HCT116 (cell line): ENCODE measurements at places on chromosomes 6 and 20. TPM values are rescaled to one million over a fixed set of nuclear protein-coding genes. Genes with fewer than 3 reads are reported as not detected.
A peak's percentile ranks its signal among the peaks of the same experiment; 100 is the strongest.

DNA sequence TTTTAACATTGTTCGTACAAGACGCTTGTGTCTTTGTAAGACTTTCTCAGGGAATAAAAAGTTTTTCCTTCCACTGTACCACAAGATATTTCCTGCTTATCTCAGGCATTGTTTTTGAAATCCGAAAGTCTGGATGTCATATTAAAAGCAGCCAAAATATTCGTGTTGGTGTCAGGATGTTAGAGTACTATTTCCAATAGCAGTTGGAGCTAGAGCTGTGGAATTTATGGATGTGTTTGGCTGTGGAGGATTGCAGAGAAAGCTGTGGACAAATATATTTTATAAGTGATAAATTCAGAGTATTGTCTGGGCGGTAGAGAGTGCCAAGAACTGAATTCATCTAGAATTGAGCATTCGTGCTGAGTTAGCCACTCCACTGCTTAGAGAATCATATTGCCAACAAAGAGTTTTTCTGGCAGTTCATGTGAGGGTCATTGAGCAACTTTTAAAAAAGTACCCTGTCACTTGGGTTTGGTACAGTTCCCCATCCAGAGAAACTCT, 57.7 kb downstream of the ZDHHC14 start:
- H3K4me3 ChIP-seq = no peak overlapping the region
- no peak overlapping the region for H3K27ac ChIP-seq
- no peaks in the 10 kb centered on the region for H3K4me1 ChIP-seq
- H3K36me3 ChIP-seq = no peaks in the 10 kb centered on the region
- H3K27me3 ChIP-seq = no peaks in the 10 kb centered on the region

DNA sequence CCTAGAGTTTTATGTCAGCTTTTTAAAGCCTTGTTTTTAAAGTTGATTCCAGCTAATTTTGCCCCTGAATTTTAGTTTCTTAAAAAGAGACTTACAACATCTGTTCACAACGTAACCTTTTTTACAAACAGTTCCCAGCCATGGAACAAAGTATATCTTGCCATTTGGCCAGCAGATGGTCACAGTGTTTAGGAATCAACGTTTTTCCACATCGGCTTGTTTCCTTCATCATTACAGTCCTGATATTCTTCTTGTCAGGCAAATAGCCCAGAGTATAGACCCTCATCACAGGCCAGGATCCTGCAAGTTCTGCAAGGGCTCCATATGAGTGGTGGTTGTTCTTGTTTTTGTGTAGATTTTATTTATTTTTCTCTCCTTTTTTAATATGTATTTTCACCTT, 341.7 kb upstream of the HTR1E start:
- no peaks in the 10 kb centered on the region for H3K36me3 ChIP-seq
- no peaks in the 10 kb centered on the region for H3K4me1 ChIP-seq
- H3K27ac ChIP-seq = no peak overlapping the region
- H3K4me3 ChIP-seq = no peak overlapping the region
- no peaks in the 10 kb centered on the region for H3K27me3 ChIP-seq
- no peak for DNase-seq

GRCh38 chr6:107102414-107102805, 12.9 kb downstream of the BEND3 start:
- H3K4me1 ChIP-seq = peaks cover 3% of the 10 kb centered on the region; the same call in 1 of the 2 replicates
- no peaks in the 10 kb centered on the region for H3K36me3 ChIP-seq
- H3K27me3 ChIP-seq = no peaks in the 10 kb centered on the region
- no peak overlapping the region for H3K4me3 ChIP-seq

- no peaks in the 10 kb centered on the region for H3K4me1 ChIP-seq
- H3K36me3 ChIP-seq = no peaks in the 10 kb centered on the region
- no peak overlapping the region for H3K27ac ChIP-seq
- no peak overlapping the region for H3K4me3 ChIP-seq
- DNase-seq = peak; percentile 55
- H3K27me3 ChIP-seq = no peaks in the 10 kb centered on the region
These were observed 44.7 kb downstream of the EYA2 start for GRCh38 chr20:46939031-46939965.

- H3K4me3 ChIP-seq = no peak overlapping the region
- no peak for DNase-seq
- peaks cover 12% of the 10 kb centered on the region; the same call in 1 of the 2 replicates for H3K4me1 ChIP-seq
- H3K27ac ChIP-seq = no peak overlapping the region
These were observed 41.2 kb downstream of the SLX4IP start for GRCh38 chr20:10476319-10476724.

GRCh38 chr6:39451831-39452230, 129.3 kb upstream of the KCNK16 start:
- H3K27ac ChIP-seq = no peak overlapping the region
- H3K4me1 ChIP-seq = no peaks in the 10 kb centered on the region
- peaks cover 14% of the 10 kb centered on the region for H3K27me3 ChIP-seq
- no peak overlapping the region for H3K4me3 ChIP-seq

GRCh38 chr6:111118826-111119225, 31.5 kb downstream of the SLC16A10 start:
- no peaks in the 10 kb centered on the region for H3K36me3 ChIP-seq
- H3K4me1 ChIP-seq = no peaks in the 10 kb centered on the region
- H3K27me3 ChIP-seq = no peaks in the 10 kb centered on the region

DNA sequence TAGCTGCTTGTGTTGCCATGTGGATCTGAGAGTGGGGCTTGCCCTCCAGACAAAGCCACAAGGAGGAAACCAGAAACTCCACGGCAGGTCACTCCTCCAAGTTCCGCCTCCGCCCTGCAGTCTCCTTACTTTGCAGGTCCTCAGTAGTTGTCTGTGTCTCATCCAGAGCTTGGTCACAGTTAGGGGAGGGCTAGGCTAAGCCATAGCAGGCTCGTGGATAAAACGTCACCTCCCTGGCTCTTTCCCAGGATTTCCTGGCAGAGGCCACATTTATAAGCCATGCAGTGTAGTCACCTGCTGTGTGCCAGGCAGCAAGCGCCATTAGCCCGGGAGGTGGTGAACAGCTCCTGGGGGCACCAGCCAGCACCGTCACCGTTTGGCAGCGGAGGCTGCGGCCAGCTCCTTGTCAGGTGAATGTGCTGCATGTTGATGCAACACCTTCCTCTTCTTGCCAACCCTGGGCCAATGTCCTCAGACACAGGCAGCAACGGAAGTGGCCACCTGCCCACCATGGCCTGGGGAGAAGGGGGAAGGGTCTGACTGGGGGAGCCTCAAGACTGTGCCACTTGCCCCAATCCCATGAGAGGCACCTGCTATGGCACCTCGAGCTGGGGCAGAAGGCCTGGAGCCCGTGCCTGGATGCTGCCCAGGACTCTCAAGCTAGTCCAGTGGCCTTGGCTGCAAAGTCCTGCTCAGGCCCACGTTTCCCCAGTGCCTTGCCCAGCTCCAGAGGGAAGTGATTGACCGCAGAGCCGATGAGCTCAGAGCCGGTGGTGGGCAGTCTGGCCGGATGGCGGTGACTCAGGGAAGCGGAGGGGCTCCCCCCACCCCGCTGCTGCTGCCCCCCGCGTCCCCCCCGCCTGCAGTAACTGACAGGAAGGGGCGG, 39.0 kb upstream of the SLCO4A1 start:
- no peaks in the 10 kb centered on the region for H3K27me3 ChIP-seq
- H3K27ac ChIP-seq = no peak overlapping the region
- no peaks in the 10 kb centered on the region for H3K36me3 ChIP-seq
- H3K4me1 ChIP-seq = peaks cover 13% of the 10 kb centered on the region
- DNase-seq = no peak

DNA sequence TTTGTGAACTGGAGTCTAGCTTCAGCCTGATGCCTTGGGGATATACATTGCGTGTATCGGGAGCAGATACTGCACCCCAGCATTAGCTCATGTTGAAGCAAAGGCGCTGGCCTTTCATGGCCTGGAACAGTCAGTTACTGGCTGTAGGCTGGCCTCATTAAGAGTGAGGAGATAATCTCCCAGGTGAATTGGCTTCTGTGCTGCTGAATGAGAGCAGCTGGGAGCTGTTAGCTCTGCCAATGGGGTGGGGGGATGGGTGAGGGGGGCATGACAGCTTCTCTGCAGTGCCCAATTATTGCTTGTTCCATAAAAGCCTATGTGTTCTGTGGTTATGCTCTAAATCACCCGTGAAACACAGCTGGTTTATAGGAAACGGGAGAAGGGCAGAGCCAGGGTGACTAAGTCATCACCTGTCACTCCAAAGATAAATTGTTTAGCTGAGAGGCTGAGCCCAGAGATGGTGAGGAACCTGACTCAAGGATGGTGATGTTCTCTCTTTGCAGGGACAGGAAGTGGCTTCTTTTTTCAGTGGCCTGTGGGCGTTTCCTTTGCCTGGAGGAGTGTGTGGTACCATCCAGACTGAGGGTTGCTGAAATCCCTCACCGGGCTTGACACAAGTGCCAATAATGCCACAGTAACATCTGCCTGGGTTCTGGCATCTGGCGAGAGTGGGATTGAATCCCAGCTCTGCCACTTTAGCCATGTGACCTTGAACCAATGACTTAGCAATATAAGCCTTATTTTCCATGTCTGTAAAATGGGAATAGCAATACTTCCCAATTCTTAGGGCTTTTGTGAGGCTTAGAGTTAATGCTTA, 170.8 kb downstream of the BCAS1 start:
- no peak overlapping the region for H3K27ac ChIP-seq
- no peaks in the 10 kb centered on the region for H3K27me3 ChIP-seq
- H3K4me3 ChIP-seq = no peak overlapping the region
- no peaks in the 10 kb centered on the region for H3K36me3 ChIP-seq

- no peak overlapping the region for H3K4me3 ChIP-seq
- no peaks in the 10 kb centered on the region for H3K36me3 ChIP-seq
- no peak for DNase-seq
- no peaks in the 10 kb centered on the region for H3K4me1 ChIP-seq
- no peak overlapping the region for H3K27ac ChIP-seq
These were observed 43.2 kb upstream of the GABRR1 start for GRCh38 chr6:89260310-89260709.

DNA sequence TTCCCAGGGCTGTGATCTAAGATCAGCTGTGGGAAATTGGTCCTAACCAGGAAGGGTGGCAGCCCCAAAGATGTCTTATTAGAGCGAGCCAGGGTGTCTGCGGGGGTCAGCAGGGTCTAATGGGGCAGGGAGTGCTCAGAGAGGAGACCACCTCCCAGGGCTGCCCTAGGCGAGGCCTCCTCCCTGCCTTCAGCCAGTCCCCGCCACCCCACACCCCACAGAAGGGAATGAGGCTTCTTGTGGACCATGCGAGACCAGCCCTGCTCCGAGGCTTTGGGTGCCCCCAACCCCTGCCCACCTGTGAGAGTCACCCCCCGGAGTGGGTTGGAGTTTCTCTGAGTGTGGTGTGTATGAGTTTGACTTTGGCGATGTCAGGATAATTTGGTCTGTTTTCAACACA, 37.8 kb downstream of the SYNJ2 start:
- no peaks in the 10 kb centered on the region for H3K4me1 ChIP-seq
- DNase-seq = no peak
- H3K27me3 ChIP-seq = no peaks in the 10 kb centered on the region
- H3K27ac ChIP-seq = no peak overlapping the region
- no peak overlapping the region for H3K4me3 ChIP-seq
- no peaks in the 10 kb centered on the region; the same call in 1 of the 2 replicates for H3K36me3 ChIP-seq

- H3K36me3 ChIP-seq = no peaks in the 10 kb centered on the region
- no peak overlapping the region for H3K4me3 ChIP-seq
- H3K27ac ChIP-seq = no peak overlapping the region
- no peaks in the 10 kb centered on the region for H3K4me1 ChIP-seq
- H3K27me3 ChIP-seq = peaks cover 52% of the 10 kb centered on the region
These were observed 135.1 kb upstream of the PMEPA1 start for GRCh38 chr20:57844626-57845596.

- H3K27me3 ChIP-seq = peaks cover 28% of the 10 kb centered on the region
- no peak overlapping the region for H3K27ac ChIP-seq
- H3K36me3 ChIP-seq = no peaks in the 10 kb centered on the region
- DNase-seq = no peak
These were observed 44.3 kb upstream of the PRELID3B start for GRCh38 chr20:59086923-59087322.

GRCh38 chr20:58233881-58234528, 5.6 kb upstream of the ANKRD60 start:
- no peaks in the 10 kb centered on the region for H3K27me3 ChIP-seq
- no peak for DNase-seq
- no peaks in the 10 kb centered on the region for H3K4me1 ChIP-seq
- H3K27ac ChIP-seq = no peak overlapping the region

- H3K4me1 ChIP-seq = peaks cover 7% of the 10 kb centered on the region
- no peak overlapping the region for H3K27ac ChIP-seq
- DNase-seq = no peak
- H3K36me3 ChIP-seq = no peaks in the 10 kb centered on the region
These were observed 7.5 kb upstream of the HINT3 start for GRCh38 chr6:125949069-125949468.

DNA sequence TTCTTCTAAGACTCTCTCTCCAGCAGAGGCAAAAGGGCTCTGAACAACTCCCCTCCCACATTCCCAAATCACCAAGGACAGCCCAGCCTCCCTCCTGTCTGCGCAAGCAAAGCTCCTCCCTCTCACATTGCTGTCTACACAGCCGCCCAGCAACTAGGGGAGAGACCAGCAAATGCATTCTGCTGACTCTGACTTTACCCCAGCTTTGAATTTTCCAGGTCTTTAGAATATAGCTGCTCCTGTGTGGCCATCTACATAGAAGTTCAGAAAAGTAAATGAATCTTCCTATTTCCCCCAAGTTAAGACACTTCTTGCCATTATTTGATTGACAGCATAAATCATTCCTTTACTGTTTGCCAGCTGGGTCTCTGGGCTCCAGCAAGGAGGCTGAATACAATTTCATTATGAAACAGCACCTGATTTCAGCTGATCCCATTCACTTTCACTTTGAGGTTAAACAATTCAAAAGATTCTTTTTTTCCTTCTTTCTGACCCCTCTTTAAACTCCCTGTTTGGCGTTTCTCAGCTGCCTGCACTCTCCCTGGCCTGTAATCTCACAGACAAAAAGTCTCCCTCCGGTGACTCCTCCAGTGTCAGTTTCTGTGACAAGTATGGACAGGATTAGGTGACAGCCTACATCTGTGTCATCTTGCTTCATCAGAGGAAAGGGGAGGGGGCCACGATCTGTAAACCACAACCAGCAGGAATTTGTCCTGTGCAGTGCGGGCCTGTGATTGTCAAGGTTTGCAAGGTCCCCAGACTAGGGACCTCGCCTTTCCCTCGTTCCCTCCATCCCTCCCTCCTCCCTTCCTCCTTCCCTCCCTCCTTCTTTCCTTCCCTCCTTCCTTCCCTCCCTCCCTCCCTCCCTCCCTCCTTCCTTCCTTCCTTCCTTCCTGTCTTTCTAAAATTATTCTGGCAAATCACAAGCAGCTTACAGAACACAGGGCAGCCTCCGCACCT, 205.6 kb upstream of the RIN2 start:
- no peak overlapping the region for H3K27ac ChIP-seq
- 0 out of 2 replicates have a peak, but pooled peaks cover 3% of the 10 kb centered on the region for H3K27me3 ChIP-seq
- no peak overlapping the region for H3K4me3 ChIP-seq
- no peak for DNase-seq

DNA sequence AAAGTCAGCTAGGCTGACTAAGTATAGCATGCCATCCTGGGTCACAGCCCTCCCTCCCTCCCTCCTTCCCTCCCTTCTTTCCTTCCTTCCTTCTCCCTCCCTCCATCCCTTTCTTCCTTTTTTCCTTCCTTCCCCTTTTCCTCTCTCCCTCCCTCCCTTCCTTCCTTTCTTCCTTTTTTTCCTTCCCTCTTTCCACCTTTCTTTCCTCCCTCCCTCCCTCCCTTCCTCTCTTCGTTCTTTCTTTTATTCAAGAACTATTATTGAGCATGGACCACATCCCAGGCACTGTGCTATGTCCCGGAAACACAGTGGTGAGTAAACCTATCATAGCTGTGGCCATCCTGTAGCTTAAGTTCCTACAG, 106.2 kb upstream of the BACH2 start:
- no peak overlapping the region for H3K4me3 ChIP-seq
- no peaks in the 10 kb centered on the region for H3K27me3 ChIP-seq
- peaks cover 4% of the 10 kb centered on the region; the same call in 1 of the 2 replicates for H3K4me1 ChIP-seq

The EBF4 gene
- total RNA-seq = 11.4 TPM

The BTN1A1 gene
- total RNA-seq = 0.32 TPM

The ENPP3 gene
- total RNA-seq = 0.15 TPM

The TLDC2 gene
- total RNA-seq = 0.32 TPM

The CENPW gene
- 46.9 TPM for total RNA-seq

The TREML1 gene
- total RNA-seq = not detected

The ALDH5A1 gene
- total RNA-seq = 10.0 TPM

The ARFGAP1 gene
- 94.4 TPM for total RNA-seq

The LY86 gene
- total RNA-seq = not detected

The ANKRD6 gene
- total RNA-seq = 9.9 TPM
